ENCODE measurements at places on chromosomes 12 and 14.

- peaks cover 2% of the 10 kb centered on the region for H3K27me3 ChIP-seq
- H3K4me1 ChIP-seq = no peaks in the 10 kb centered on the region
- H3K27ac ChIP-seq = no peak overlapping the region
- H3K4me3 ChIP-seq = no peak overlapping the region
- no peaks in the 10 kb centered on the region for H3K36me3 ChIP-seq
Observed at GRCh38 chr12:95390932-95391331, 83.0 kb upstream of the METAP2 start.

GRCh38 chr14:65805113-65805473 lies 392.6 kb downstream of the FUT8 start:
- H3K4me1 ChIP-seq = peaks cover 2% of the 10 kb centered on the region
- H3K27me3 ChIP-seq = no peaks in the 10 kb centered on the region
- H3K36me3 ChIP-seq = no peaks in the 10 kb centered on the region
- no peak for DNase-seq
- no peak overlapping the region for H3K4me3 ChIP-seq

GRCh38 chr12:128784030-128784760 lies 39.6 kb downstream of the SLC15A4 start:
- H3K4me3 ChIP-seq = no peak overlapping the region
- H3K4me1 ChIP-seq = peaks cover 7% of the 10 kb centered on the region
- H3K27me3 ChIP-seq = no peaks in the 10 kb centered on the region

- H3K27ac ChIP-seq = no peak overlapping the region
- no peak for DNase-seq
- H3K4me1 ChIP-seq = no peaks in the 10 kb centered on the region
- H3K36me3 ChIP-seq = no peaks in the 10 kb centered on the region
- no peak overlapping the region for H3K4me3 ChIP-seq
Observed at GRCh38 chr14:83874662-83875061, 1655.3 kb upstream of the FLRT2 start.

GRCh38 chr12:103172447-103173112 lies 215.1 kb downstream of the ASCL1 start:
- DNase-seq = no peak
- no peaks in the 10 kb centered on the region for H3K4me1 ChIP-seq
- H3K27me3 ChIP-seq = no peaks in the 10 kb centered on the region
- no peak overlapping the region for H3K27ac ChIP-seq
- no peak overlapping the region for H3K4me3 ChIP-seq

GRCh38 chr12:82817368-82817767 lies 130.7 kb downstream of the TMTC2 start:
- no peaks in the 10 kb centered on the region for H3K36me3 ChIP-seq
- no peak overlapping the region for H3K4me3 ChIP-seq
- no peaks in the 10 kb centered on the region for H3K4me1 ChIP-seq

- peaks cover 65% of the 10 kb centered on the region for H3K4me1 ChIP-seq
- H3K4me3 ChIP-seq = no peak overlapping the region
- H3K27ac ChIP-seq = no peak overlapping the region
- H3K27me3 ChIP-seq = no peaks in the 10 kb centered on the region
Observed at GRCh38 chr12:104513681-104514080, 56.9 kb downstream of the CHST11 start.

DNA sequence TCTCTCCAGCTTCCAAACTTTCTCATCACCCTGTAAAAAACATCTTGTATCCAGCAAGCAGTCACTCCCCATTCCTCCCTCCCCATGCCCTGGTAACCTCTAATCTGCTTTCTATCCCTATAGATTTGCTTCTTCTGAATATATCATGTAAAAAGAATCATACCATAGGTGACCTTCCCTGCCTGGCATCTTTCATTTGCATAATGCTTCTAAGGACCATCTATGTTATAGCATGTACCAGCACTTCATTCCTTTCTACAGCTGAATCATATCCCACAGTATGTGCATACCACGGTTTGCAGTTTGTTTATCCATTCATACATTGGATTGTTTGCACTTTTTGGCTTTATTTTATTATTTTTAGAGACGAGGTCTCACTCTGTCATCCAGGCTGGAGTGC lies 22.9 kb upstream of the VPS37B start:
- no peak overlapping the region for H3K4me3 ChIP-seq
- no peak overlapping the region for H3K27ac ChIP-seq
- no peaks in the 10 kb centered on the region for H3K36me3 ChIP-seq
- H3K27me3 ChIP-seq = peaks cover 4% of the 10 kb centered on the region
- peaks cover 3% of the 10 kb centered on the region for H3K4me1 ChIP-seq
- no peak for DNase-seq

GRCh38 chr14:62882967-62883366 lies 162.3 kb downstream of the KCNH5 start:
- no peaks in the 10 kb centered on the region for H3K27me3 ChIP-seq
- H3K27ac ChIP-seq = no peak overlapping the region
- DNase-seq = no peak
- no peaks in the 10 kb centered on the region for H3K4me1 ChIP-seq

- H3K36me3 ChIP-seq = no peaks in the 10 kb centered on the region
- H3K27ac ChIP-seq = no peak overlapping the region
- no peaks in the 10 kb centered on the region for H3K27me3 ChIP-seq
Observed at GRCh38 chr12:38691164-38691563, 214.2 kb downstream of the CPNE8 start.

Data from T-helper 2 cell treated with Interferon-gamma antibody and Interleukin-4, amounts not matched to agents 5 μg/mL and 100 μg/mL, for 36 hours (primary cell).